ENCODE measurements at places on chromosomes 5 and 9.

DNA sequence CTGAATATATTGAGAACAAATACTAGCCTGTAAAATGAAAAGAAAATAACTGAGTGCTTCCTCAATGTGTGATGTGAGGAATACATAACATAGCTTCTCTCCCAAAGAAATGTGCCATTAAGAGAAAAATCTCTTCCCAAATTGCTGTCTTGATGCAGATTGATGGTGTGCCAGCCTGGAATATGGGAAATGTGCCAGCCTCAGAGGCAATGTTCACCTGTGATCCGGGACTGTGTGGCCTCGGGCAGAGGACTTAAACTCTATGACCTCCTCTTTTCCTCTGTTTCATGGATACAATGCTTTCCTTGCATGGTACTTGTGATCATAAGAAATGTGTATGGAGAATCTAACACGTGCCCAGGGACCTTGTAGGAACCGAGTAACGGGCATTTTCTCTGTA lies 370.9 kb downstream of the DIRAS2 start:
- no peak for DNase-seq

DNA sequence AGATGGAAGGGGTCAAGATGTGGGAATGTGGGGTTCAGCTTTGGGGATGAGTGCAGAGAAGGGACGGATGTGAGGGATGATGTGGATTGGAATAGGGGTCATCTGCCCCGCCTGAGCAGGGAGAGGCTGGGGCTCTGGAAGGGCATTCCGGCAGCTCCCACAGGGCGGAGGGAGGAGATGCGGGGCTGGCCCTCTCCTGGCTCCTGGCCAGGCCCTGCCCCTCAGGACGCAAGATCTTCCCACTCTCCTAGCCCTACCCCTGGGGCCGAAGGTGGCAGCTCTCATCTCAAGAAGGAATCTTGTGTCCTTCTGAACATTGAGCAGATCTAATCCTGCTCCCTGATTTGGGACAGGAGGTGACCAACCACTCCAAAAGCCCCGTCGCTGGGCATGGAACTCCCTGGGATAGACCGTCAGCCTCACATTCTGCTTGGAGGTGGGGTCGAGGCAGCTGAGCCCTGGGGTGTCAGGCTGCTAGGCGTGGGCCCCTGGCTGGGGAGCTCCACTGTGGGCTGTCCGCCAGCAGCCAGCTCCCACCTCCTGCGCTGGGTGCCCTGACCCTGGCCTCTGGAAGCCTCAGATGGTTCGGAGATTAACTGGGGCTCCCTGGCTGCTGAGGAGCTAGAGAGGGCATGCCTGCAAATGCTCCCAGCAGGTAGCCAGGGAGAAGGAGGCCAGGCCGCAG lies 125.2 kb downstream of the ZNF354C start:
- DNase-seq: no peak

- DNase-seq: peak; percentile 20
These were observed 64.1 kb downstream of the PLAC8L1 start for GRCh38 chr5:146041180-146041789.

DNA sequence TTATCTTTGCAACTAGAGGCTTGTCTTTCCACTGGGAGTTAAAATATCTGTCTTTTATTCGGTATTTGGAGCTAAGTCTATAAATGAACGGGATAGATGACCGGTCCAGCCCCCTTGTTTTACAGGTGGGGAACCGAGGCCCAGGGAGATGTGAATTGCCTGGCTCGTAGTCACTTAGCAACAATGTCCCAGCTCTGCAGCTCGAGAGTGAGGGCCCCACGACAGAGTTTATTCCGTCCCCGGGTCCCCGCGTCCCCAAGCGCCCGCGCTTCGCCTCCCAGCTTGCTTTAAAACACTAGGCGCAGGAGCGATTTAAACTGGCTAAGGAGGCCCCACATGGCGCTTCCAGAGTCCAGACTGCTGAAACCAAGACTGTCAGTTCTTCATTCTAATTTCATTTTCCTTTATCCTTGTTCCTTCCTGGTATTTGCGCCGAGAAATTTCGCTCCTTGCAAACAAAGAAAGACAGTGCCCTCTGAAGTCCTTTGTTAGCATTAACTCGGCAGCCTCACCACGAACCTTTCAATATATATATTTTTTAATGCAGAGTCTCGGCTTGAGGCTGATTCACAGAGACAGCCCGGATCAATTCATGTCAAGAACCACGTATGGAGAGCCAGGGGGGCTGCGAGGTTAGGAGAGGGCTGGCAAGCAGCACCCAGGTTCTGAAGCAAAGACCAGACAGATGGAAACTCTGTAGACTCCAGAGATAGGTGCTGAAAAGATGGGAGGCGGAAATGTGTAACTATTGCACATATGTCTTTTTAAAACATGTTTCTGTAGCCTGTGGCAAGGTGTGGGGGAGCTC lies 1.4 kb upstream of the ENC1 start:
- peak; percentile 48 for DNase-seq

DNA sequence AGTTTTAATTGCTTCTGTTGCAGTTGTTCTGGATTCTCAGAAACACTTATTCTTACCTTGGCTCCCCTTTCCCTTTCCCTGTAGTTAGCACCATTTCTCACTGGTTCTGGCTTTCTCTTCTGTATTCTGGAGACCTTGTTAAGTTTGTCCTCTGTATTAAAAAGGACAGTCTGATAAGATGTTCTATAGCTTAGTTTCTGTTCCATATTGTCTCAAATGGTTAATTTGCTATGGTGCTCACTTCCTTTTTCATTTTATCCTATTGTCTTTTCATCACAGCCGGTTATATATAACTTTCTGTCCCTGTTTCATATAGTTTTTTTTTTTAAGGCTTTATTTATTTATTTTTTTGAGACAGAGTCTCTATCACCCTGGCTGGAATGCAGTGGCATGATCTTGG lies 41.4 kb upstream of the KIAA1958 start:
- DNase-seq: no peak

DNA sequence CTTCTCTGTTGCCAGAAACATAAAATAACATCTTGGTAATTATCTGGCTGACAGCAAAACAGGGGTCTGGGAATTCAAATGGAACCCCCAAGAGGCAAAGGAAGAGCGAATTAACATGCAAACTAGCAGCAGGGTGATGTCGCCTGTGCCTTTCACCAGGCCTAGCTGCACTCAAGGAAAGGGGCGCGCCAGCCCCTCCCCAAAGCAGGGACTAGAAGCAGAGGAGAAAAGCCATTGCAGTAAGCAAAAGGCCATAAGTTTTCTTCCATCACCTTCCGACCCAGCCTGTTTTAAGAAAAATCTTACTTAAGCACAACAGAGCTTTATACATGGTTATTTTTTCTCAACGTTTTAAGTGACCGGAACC lies 539 bp downstream of the POC5 start:
- DNase-seq: no peak

DNA sequence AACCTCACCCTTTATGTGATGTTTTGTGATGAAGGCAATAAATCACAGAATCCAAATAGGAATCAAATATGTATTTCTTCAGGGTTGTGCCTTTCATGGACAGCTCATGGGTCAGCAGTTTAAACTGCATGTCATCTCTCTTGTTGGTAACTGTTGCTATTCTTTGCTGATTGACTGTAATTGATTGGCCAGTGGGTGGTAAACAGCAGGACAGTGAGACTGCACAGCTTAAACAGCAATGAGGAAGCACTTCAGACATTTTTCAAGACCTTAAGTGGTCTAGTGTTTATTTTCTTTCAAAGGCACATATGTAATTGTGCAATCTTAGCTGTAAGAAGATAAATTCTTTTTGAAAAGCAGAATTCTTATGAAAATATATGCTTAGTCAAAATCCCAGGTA lies 260.5 kb downstream of the COX7C start:
- DNase-seq: no peak

- DNase-seq: no peak
These were observed 41.1 kb upstream of the CDC42SE2 start for GRCh38 chr5:131222731-131223130.

DNA sequence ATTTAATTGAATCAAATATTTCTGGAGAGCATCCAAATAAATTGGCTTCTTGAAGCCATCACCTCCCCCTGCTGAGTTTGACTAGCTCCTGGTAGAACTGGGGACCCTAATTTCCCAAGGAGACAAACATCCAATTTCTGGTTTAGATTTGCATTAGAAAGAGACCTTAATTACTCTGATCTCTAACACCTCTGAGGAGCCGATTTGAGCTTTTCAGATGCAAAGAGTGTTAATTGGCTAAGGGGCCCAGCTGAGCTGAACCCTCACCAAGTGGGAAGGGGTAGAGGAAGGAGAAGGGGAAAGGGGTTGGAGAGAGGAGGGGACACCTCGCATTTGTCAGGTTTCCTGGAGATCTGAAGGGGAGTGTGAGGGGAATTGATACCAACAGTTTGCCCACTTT lies 145.4 kb upstream of the SHB start:
- DNase-seq: no peak

DNA sequence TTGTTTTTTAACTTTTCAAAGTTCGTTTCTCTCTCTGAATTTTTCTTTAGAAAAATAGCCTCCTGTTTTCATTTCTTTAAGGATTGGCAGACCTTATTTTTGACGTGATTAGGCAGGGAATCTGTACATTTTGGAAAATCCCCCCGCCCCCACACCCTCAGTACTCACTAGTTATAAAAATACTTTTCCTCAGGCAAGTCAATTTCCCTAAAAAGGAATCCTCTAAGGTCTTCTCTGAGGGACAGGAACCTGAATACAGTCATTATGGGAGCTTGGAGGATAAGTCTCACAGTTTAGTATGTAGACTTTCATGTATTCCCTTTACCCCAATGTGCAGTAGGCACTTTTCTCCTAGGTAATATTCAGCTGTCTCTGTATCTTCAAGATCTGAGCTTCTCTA lies 3.9 kb upstream of the FER start:
- DNase-seq: no peak

DNA sequence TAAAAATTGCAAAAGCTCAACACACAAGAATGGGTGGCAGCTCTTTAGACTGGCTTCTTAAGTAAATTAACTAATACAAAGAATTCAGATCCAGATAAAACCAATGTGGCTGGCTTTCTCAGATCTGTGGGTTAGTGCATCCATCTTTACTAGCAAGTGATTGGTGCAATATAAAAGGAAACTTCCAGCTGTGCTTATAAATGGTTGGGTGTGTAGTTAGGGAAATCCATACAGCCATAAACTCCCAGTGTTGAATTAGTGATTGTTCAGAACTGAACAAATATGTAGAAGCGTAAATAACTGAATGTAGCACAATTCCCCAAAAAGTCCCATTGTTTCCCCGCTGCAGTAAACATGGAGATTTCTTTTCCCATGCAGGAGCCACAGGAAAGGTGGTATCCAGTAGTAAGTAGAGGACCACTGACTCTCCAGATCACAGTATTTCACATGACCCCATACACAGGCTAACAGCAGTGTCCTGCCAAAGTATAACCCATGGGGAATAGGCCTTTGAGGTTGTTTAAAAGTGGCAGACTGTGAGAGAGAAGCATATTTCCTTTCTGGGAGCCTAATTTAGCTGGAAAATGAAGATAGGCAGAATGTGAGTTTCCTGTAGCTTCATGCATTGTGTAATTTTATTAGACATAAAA lies 173.1 kb upstream of the SLC12A2 start:
- no peak for DNase-seq

GRCh38 chr9:69445251-69445650 lies 120.2 kb downstream of the ENTREP1 start:
- DNase-seq: no peak

GRCh38 chr5:177509381-177509951 lies at the start of gene DOK3:
DOK3 (minus strand) TSS chr5:177509826; CDS start chr5:177509540, 286 bp downstream.
- peak; percentile 32 for DNase-seq

GRCh38 chr5:68433526-68433922 lies 218.0 kb downstream of the PIK3R1 start:
- no peak for DNase-seq

- DNase-seq: peak; percentile 97
These were observed 3.9 kb downstream of the CCDC183 start for GRCh38 chr9:136799854-136800657.

GRCh38 chr9:116837018-116837989 lies 150.2 kb downstream of the TRIM32 start:
- no peak for DNase-seq

- no peak for DNase-seq
These were observed 69.3 kb downstream of the DAPK1 start for GRCh38 chr9:87567001-87567400.

DNA sequence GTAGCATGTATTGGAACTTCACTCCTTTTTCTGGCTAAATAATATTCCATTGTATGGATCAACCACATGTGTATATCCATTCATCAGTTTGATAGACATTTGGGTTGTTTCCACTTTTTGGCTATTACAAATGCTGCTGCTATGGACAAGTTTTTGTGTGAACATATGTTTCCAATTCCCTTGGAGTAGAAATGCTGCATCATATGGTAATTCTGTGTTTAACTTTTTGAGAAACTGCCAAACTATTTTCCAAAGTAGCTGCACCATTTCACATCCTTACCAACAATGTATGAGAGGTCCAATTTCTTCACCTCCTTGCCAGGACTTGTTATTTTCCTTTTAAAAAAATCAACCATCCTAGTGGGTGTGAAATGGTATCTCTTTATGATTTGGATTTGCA lies 8.4 kb downstream of the FRRS1L start:
- no peak for DNase-seq

GRCh38 chr5:108672639-108673038 lies 75.1 kb upstream of the FER start:
- DNase-seq: no peak

DNA sequence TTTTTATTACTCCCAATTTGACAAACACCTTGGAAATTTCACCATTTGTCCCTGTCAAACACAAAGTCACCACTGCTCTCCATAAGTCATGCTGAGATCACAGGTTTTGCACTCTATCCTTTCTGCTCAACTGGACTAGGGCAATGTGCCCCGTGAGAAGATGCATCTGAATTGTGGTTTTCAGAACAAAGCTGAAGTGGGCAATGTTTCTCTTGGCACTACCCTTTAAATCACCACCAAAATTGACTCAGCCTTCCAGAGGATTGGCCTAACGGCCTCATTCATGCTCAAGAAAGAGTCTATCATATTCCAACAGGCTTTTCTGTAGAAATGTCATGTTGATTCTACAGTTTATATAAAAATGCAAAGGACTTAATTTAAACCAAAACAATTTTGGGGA lies 81.0 kb upstream of the TRIO start:
- no peak for DNase-seq

DNA sequence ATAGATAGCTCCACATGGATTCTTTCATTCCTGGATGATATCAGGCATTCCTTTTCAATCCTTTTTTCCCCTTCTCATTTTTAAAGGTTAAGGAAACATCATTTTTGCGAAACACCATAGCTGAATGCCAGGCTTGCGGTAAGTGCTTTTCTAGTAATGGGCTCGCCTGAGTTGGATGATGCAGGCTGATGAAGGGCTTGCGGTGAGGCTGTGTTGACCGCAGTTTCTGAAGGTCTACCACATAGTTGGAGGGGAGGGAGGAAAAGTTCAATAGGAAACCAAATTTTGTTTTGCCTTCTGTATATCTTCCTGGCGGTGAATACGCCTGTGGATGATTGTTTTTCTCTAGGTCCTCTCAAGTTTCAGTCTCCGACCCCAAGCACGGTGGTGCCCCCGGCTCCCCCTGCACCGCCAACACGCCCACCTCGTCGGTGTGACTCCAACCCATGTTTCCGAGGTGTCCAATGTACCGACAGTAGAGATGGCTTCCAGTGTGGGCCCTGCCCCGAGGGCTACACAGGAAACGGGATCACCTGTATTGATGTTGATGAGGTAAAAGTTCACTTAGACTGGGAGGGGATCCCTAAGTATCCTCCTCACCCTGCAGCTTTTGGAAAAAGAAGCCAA lies 24.3 kb downstream of the THBS4 start:
- DNase-seq: peak; percentile 20

All from RPMI8226 (cell line).